ENCODE measurements at places on chromosomes 16 and 17.

- no peak for DNase-seq
Observed at GRCh38 chr16:87960296-87960695, 9.1 kb downstream of the BANP start.

GRCh38 chr17:83098241-83099085 is 19.1 kb downstream of the METRNL start:
- DNase-seq = peak; percentile 81

GRCh38 chr17:1639549-1640180 is 5.9 kb downstream of the SCARF1 start:
- peak; percentile 72 for DNase-seq

- no peak for DNase-seq
Observed at GRCh38 chr17:17443173-17443572, 33.6 kb upstream of the MED9 start.

GRCh38 chr16:12340151-12340733 is 363.7 kb downstream of the SNX29 start:
- peak; percentile 80 for DNase-seq

- DNase-seq = no peak
Observed at GRCh38 chr16:56607109-56607618, 1.2 kb upstream of the MT2A start.

GRCh38 chr17:45293413-45294211 is 23.2 kb downstream of the MAP3K14 start:
- DNase-seq = peak; percentile 46

DNA sequence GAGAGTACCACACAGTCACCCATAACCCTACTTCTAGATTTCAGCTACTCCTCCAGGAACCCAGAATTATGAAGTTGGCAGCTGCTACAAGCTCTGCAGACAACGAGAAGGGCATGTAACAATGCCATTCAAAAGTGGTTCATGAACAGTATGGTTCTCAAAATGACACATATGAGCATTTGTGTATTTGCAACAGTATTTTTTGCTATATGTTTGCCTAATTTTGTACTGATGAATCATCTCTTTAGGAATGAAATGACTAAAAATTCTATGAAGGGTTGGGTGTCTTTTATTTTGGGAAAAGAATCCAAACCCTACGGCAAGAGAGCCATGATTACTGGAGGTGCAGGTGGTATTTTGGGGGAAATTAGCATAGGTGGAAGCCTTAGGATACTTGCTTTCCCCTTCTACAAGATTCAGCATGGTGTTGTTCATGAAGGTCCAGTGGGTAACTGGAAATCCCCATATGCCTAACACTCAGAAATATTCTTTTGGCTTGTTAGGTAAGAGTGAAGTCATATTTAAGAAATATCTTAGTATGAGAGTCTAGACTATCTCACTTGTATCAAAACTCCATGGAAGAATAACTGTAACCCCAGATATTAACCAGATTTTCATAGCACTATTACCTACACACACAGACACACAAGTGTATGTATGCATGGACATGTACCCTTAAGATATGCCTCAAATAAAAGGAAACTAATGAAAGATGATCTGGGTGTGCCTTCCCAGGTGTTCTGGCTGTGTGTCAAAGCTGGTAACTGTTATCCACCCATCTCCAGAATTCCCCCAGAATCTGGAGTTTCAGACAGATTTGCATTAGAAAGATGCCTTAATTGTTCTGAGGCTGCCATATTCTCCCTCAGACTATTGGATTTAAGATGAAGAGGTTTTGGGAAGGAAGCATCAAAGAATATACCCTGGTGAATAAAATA is 688.2 kb upstream of the SOX9 start:
- DNase-seq = no peak

- DNase-seq = no peak
Observed at GRCh38 chr16:52554334-52554733, 7.4 kb upstream of the TOX3 start.

- DNase-seq = peak; percentile 71
Observed at GRCh38 chr16:67718668-67719047, 458 bp downstream of the GFOD2 start.

DNA sequence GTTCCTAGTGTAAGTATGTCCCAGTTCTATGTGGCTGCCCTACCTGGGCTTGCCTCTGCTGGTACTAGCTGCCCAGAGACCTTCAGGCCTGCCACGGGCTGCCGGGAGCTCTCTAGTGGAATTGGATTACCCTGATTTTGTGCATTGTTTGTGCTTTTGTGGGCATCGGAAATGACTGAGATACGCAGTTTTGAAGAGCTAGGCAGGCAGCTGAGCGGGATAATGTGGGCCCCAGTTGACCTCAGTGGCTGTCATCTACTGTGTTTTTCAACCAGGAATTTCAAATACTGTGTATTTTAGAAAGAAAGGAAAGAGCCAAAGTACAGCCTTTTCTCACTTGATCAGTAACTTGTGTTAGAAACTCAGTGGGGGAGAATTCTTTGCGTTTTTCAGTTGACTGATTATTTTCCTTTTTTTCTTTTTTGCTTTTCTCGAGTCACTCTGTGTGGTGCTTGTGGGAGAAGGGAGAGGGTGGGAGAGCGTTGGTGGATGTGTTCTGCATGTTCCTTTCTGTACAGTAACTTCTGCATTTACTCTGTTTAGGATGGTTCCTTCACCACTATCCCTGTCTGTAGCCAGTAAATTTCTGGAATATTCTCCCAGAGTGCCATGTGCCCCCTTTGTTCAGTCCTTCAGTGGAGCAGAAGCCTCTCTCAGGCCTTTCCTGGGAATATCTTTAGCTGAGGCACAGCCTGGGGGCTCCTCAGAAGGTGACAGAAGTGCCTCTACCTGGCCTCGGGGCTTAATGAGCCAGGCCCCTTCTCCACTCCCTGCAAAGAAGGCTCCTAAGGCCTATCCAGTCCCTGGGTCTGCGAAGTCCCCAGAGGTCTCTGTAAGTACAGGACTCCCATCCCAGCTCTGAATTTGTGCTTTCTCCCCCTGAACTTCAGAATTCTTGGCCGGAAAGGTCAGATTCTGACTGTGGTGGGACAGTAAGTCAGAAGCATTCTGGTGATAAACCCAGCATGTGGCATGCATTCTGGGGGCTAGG is 15.0 kb upstream of the SLC12A3 start:
- no peak for DNase-seq

GRCh38 chr16:75402821-75403475 is 30.4 kb downstream of the CFDP1 start:
- DNase-seq = peak; percentile 50

DNA sequence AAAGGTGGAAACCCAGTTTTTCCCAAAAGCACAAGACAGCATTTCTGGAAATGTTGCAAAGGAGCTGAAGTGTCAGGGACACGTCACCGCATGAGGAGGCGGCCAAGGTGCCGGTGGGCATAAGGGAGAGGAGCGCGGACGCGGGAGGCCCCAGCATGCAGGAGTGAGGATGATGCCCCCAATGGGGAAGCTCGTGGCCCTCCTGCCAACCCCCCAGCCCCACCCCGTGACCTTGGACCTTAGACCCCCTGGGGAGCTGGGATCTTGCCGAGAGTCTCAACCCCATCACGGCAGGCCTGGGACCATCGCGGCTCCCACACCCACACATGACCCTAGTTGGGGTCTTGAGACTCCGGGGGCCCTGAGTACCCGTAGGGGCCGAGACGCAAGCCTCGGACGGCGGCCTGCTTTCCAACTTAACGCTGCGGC is 119.4 kb upstream of the METRNL start:
- no peak for DNase-seq

DNA sequence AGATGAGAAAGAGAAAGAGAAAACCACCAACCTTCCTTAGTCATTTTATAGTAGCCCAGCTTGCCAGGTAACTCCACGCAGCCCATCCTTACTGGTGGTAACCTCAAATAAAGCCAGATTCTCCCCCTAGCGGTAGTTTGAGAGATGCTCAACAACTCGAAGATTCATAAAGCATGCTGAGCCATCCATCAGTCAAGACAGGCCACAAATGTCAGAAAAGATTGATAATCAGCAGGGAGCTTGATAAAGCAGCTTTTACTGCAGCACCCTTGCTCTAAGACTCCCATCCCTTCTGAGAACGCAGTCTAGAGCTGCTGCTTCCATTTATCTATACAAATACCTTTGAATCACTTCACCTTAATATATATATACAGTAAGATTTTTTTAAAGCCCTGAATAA is 451.5 kb upstream of the HSBP1 start:
- peak; percentile 60 for DNase-seq

DNA sequence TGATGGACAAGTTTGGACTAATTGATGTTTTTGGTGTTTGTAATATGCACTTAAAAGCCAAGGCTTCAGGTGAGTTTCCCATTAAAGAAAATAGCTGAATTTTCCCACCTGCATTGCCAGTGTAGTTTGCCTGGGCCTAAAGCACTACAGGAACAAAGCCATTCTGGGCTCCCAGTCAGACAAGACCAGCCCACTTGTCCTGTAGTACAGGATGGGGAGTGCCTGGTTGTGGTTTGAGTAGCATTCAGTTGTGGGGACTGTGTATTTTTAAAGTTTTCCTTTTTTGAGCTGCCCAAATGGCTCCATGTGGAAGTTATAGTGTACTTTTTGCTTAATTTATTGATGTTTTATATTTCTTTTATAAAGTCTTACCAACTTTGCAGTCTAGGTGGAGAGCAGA is 91.7 kb downstream of the TANGO6 start:
- no peak for DNase-seq

- peak; percentile 87 for DNase-seq
Observed at GRCh38 chr16:30028438-30029076, 2.5 kb downstream of the TLCD3B start.

DNA sequence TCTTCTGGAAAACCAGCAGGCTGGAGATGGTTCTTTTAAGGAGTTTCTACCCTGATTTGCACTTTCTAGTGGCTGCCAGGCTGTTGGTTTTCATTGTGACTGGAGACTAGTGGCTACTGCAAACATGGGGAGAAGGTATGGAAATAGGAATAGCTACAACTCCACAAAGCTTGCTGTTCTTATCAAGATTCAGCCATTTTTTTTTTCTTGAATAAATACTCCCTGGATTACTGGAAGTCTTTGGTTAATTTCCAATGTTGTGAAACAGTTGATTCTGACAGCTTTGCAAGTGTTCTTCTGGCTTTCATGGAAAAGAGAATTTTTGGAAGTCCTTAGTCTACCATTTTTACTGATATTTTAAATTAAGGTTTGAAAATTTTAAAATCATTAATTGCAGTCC is 277.7 kb downstream of the HS3ST3A1 start:
- DNase-seq = no peak

GRCh38 chr17:30939051-30939689 is 17.4 kb downstream of the ADAP2 start:
- DNase-seq = no peak

DNA sequence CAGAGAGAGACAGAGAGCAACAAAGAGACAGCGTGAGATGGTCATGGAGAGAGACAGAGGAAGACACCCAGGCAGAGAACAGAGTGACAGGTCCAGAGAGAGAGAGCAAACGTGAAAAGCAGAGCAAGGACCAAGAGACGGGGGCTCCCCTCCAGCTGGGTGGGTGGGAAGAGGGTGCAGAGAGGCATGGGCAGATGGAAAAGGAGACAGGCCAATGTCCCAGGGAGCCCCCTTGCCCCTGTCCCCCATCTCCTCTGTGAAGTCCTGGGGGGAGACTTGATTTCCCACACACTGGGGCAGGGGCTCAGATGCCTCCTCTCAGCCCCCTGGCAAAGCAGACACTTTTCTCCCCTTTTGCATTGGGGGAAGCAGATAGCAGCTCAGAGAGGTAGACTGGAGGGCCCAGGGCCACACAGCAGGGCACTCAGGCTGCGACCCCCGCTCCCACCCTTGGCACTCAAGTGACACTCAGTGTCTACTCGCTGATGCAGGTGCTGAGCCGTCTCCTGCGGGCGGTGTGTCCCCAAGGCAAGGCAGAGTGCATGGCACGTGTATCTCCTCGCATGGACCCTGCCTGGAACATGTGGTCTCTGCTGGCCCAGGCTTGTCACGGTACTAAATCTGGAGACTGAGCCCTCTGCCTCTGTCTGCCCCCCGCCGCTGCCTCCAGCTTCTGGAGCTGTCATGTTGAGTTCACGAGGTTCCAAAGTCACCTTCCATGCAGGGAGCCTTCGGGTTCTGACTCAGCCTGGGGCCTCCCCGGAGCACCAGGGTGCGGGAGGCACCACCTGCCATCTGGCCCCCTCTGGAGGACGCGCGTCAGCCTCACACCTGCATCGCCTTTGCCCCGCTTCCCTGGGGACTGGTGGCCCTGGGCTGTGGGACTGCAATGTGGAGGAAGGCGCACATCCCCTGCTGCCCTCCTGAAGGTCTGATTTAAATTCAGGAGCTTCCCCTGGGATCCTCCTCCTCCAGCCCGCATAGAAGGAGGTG is 215.9 kb upstream of the GSE1 start:
- peak; percentile 77 for DNase-seq
